ENCODE measurements at places on chromosomes 3 and 15. TPM values are rescaled to one million over a fixed set of nuclear protein-coding genes. Genes with fewer than 3 reads are reported as not detected.

DNA sequence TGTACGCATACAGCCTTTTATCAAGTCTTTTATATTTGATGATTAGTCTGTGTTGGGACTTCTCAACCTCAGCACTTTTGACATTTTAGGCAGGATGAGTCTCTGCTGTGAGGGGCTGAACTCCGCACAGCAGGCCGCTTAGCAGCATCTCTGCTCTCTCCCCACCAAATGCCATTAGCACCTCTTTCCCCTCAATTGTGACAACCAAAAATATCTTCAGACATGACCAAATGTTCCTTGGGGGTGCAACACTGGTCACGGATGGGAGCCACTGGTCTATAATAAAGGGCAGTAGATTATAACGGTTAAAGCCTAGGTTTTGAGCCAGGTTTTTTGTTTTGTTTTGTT lies 109.7 kb upstream of the LRIG1 start:
- DNase-seq, result no peak

DNA sequence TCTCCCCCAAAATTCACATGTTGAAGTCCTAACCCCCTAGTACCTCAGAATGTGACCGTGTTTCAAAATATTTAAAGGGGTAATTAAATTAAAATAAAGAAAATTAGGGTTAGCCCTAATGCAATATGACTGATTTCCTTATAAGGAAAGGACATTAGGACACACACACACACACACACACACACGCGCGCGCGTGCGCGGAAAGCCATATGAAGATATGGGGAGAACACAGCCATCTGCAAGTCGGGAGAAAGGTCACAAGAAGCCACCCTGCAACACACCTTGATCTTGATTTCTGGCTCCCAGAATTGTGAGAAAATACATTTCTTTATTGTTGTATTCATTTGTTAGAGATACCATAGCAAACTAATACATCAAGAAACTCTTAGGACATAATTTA lies 54.6 kb upstream of the STXBP5L start:
- no peak for DNase-seq

- DNase-seq, result no peak
These were observed 51.0 kb upstream of the MYZAP start for GRCh38 chr15:57540736-57541135.

- DNase-seq, result no peak
These were observed 756 bp upstream of the RMDN3 start for GRCh38 chr15:40755812-40756208.

- no peak for DNase-seq
These were observed 404.4 kb upstream of the PROK2 start for GRCh38 chr3:72189339-72189738.

GRCh38 chr3:35974872-35975271 lies 335.5 kb downstream of the ARPP21 start:
- no peak for DNase-seq

DNA sequence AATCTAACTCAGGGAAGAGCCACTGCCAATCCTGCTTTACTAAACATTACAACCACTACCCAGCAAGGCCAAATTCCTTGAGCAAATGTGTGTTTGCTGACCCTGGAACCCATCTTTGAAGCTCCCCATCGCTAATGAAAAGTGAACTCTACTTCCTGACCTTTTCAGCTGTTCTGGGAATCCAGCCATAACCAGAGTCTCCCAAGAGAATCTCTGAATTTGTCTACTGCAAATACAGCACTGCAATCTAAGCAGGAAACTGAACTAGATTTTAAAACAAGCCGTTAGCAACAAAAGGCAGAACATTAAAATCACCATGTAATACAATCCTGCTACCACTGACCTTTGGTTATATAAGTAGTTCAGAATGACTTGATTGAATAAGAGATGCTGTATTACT lies 309.2 kb downstream of the MAGI1 start:
- no peak for DNase-seq

GRCh38 chr15:31788104-31788503 lies 242.2 kb upstream of the CHRNA7 start:
- no peak for DNase-seq

DNA sequence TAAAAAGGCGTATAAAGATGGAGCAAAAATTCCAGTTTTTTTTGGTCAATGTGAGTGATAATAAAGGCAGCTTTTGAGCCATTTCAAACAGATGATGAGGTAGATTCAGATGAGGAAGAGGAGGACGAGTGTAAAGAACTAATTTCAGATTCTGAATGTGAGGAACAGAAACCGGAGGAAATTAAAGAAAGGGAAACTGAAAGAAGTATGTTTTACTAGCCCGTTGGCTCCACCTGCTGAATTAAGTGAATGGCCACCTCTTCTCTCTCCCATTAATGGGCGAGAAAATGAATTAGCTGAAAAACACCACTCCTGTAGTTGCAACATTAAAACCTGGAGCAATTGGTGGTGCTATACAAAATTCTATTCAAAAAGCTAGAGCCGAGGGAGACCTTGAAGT lies 55.4 kb downstream of the CYP19A1 start:
- no peak for DNase-seq

DNA sequence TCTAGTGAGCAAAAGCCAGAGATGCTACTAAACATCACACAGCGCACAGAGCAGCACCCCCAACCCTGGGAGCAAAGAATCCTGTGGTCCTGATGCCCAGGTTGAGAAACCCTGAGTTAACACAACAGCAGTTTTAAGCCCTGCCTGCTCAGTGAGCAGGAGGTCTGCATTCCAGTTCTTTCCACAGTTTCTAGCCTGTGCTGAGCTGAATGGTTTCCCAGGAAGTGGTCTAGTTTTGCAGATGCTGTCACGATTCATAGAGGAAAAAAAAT lies 171.1 kb upstream of the PROK2 start:
- no peak for DNase-seq

DNA sequence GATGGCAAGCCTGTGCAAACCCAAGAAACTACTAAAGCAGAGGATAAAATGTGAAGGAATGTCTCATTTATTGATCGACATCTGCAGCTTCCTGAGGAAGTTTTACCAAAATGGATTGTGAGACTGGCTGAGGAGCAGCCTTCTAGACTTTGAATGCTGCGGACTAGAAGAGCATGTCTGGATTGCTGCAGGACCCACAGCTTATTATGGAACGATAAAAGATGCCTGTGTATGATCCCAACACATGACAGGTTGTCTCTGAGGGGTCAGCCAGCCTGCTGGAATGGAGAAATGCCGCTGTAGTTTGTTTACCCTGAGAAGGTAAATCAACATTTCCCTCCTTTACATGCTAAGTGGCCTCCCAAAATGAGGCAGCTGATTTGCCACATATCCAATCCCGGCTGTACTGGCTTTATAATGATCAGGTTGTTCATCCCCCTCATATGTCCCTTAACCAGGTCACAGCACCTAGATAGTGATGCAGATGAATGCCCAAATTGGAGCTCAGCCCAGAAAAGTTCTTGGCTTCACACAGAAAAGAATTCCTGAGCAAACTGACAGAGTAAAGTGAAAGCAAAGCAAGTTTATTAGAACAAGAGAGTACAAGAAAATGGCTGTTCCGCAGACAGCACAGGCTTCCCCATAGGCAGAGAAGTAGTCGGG lies 63.9 kb downstream of the IL12A start:
- DNase-seq, result no peak

DNA sequence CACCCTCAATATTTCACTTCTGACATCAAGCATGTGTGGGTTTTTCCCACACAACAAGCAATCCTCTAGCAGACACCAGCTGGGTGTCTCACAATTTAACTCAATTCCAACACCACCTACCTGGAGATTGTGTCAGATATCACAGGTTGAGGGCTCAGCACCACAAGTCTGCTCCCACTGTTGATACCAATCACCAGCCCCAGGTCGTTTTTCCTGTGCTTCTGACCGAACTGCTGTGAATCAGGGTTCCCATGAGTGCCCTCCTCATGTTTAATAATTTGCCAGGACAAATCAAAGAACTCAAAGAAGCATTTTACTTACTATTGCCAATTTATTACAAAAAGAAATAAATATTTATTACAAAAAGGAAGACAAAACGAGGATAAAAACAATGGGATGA lies 25.0 kb upstream of the PRR20G start:
- no peak for DNase-seq

- no peak for DNase-seq
These were observed 53.2 kb upstream of the FNDC3B start for GRCh38 chr3:171986176-171986575.

MFN1 gene
- 79.9 TPM for total RNA-seq

GCHFR gene
- 5.6 TPM for total RNA-seq

GRAMD1C gene
- total RNA-seq, result 6.3 TPM

SLC15A2 gene
- total RNA-seq, result 10.7 TPM

DUOXA2 gene
- total RNA-seq, result not detected

FBXO22 gene
- total RNA-seq, result 49.2 TPM

MAGI1 gene
- total RNA-seq, result 76.4 TPM

FAM81A gene
- 16.0 TPM for total RNA-seq

KLHL40 gene
- not detected for total RNA-seq
